Regular cardiac myocyte (primary cell): ENCODE measurements at places on chromosomes 4 and X. TPM values are rescaled to one million over a fixed set of nuclear protein-coding genes. Genes with fewer than 3 reads are reported as not detected.

Gene SPANXB1
- not detected in 2 replicates for total RNA-seq

Gene GC
- not detected in 2 replicates for total RNA-seq

Gene RBM46
- total RNA-seq: not detected in 2 replicates

Gene FSTL5
- total RNA-seq: not detected in 2 replicates

Gene SLC10A3
- 20.3 and 26.8 TPM in 2 replicates for total RNA-seq

Gene RXFP1
- 1.3 and 18.6 TPM in 2 replicates for total RNA-seq

Gene AMBN
- not detected in 2 replicates for total RNA-seq

Gene DMD
- total RNA-seq: 26.1 and 33.3 TPM in 2 replicates

Gene DIPK2B
- under 0.01 and 0.19 TPM in 2 replicates for total RNA-seq

Gene GJB1
- total RNA-seq: not detected in 2 replicates

Gene CHRDL1
- total RNA-seq: under 0.01 and 0.19 TPM in 2 replicates

Gene KLHL4
- total RNA-seq: 4.4 and 5.4 TPM in 2 replicates

Gene OGT
- total RNA-seq: 56.9 and 117 TPM in 2 replicates

Gene TCP11X2
- total RNA-seq: not detected in 2 replicates

Gene TSPAN5
- 52.1 and 65.9 TPM in 2 replicates for total RNA-seq

Gene LUZP4
- total RNA-seq: not detected in 2 replicates

Gene SULT1E1
- 3.9 and 9.4 TPM in 2 replicates for total RNA-seq

Gene ELMOD2
- total RNA-seq: 26.5 and 35.0 TPM in 2 replicates

Gene VSIG1
- total RNA-seq: under 0.01 TPM in 2 replicates

Gene CENPVL2
- not detected in 2 replicates for total RNA-seq

Gene PRRG3
- total RNA-seq: not detected in 2 replicates
